ENCODE measurements at places on chromosomes 3 and 15.

GRCh38 chr3:10287936-10288574 lies 4.7 kb downstream of the GHRL start:
- DNase-seq: no peak

DNA sequence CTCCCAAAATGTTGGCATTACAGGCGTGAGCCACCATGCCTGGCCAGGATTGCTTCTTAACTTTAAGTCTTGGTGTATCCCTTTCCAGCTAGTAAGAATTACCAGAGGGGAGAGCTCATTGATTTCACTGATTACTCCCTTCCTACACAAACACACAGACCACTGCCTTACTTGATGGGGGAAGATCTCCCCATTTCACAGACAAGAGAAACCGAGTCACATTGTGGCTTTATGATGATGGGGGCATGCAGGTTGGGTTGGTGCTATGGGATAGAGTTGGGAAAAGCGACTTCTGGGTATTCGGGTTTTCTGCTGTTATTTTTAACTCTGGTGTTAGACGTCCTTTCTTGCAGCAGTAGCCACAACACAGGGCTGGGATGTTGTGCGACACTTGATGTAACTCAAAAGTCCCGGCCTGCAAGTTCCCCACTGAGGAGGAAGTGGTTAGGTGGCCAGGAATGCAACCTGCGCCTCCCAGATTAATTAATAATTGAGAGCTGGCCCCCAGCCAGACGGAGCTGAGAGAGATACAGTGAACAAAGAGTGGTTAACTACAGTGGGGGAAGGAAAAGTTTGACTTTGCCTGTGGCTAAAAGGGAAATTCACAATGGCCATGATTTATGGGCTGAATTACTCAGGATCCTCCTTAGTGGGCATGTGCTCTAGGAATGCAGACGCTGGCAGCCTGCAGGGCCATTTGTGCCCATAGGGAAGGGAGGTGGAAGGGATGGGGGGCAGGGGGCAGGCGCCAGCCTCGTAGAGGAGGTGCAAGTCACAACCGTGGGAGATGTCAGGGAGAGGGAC lies 63.6 kb downstream of the SMAD6 start:
- DNase-seq: no peak

DNA sequence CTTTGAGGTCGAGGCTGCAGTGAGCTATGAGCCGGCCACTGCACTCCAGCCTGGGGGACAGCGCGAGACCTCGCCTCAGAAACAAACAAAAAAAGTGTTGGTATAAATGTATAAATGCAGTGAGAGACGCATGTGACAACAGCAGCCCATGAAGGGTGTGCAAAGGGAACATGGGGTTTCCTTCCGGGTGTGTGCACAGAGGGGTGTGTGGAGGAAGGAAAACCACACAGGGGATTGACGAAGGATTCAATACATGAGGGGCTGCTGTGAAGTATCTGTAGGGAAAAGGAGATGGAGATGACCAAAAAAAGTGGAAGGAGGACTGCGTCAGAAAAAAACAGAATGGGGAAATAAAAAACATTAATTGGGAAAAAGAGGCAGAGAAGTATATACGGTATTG lies 1.1 kb downstream of the MTFMT start:
- DNase-seq: no peak

DNA sequence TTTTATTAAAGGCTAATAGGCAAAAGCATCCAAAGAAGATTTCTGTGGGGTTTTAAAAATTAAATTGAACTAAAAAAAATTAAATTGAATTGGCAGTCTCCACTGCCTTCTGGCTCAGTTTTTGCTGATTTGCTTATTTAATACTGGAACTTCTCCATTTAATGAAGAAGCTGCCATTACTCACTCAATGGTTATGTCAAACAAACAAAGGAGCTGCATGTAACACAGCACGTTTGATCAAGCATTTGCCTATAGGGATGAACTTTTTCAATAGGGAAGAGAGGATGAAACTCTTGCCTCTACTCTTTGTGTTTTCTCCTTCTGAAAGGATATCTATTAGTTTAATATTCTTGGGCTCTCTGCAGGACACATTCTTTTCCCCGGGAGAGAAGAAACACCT lies 4.8 kb upstream of the HCLS1 start:
- DNase-seq: no peak

DNA sequence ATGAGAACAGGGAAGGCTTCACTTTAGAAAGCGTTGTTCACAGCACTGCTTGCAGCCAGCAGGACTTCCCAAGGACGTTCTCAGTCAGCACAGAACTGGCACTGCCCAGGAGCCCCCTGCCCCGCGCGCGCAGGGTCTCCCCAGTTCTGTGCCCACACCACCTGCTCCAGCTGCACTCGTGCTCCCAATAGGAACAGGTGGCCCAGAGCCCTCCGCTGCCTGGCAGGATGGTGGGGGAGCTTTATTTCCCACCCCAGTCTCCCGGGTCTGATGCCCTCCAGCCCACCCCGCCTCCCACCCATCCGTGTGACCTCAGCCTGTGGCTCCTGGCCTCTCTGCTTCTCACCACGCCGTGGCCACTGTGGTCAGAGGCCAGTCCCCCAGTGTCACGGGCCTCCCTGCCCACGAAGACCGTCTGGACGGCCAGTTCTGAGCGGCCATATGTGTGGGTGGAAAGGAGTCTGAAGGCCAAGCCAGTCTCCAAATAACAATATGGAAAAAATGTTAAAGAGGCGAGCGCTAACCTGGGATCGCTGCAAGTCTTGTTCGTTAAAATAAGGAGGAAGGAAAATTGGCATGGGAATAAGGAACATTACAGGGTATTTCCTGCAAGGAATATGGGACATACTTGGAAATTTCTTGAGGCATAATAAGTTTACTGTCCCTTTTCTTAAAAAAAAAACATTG lies 54.6 kb upstream of the PCSK6 start:
- DNase-seq: no peak

DNA sequence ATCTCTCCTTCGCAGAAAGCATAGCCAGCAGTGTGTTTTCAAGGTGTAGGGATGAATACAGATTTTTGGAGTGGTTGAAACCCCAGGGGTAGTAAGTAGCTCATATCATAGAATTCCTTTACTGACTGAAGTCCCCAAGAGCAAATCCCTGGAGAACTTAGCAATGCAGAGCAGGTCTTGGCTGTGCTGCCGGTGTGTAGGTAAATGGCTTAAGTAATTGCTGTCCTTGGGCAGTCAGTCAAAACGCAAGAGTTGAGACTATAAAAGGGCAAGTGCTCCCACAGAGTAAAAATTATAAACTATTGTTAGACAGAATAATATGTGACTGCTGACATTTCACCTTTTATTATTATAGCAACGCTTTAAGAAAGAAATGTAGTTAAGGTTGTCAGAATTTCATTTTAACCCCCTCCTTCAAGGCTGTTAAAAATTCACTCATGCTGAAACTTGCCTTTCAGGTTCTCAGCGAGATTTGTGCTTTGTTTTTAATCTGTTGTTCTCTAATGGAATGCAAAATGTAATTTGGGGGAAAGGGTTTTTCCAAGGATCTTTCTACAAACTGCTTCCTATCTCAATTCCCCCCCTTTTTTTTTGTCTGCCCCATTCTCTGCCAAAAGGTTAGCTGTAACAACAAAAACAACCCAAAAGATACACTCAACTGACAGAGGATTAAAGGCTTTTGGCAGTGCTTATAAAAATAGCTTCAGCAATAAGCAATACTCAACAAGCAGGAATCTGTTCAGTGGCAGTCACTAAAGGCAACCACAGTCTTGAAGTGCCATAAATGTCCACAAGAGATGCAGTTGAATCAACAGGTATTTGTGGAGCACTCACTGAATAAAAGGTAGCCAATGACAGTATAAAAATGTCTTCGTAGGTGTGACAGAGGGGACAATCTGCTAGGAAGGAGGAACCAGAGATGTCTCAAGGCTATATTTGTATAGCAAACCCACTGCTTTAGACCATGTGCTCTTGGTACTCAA lies 105.3 kb downstream of the THRB start:
- DNase-seq: no peak

- no peak for DNase-seq
These were observed 211.7 kb downstream of the GABRG3 start for GRCh38 chr15:27182561-27183110.

GRCh38 chr3:29525254-29525881 lies 244.5 kb downstream of the RBMS3 start:
- DNase-seq: no peak

DNA sequence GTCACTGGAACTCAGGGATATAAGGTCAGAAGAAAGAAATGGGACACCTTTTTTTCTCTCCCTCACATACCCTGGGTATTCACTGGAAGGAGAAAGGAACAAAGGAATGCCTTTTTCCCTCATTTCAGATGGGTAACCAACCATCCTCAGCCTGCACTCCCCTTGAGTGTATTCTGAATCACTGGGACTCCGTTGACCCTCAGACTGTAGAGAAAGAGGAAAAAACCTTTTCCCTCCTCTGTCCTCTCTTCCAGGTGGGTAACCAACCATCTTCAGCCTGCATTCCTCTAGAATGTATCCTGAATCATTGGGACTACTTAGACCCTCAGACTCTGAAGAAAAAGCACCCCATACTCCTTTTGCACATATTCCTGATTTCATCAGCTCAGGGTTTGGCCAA lies 11.4 kb downstream of the PRR20G start:
- no peak for DNase-seq

Measured in stimulated activated CD4-positive, alpha-beta T cell treated with anti-CD3 and anti-CD28 coated beads, Interleukin-1b, Interleukin-23, amount 100 ng/mL, for 1 hour (primary cell).